ENCODE measurements at places on chromosomes 1 and 21.

GRCh38 chr1:56825436-56825835 lies 6.2 kb upstream of the FYB2 start:
- DNase-seq, result no peak

GRCh38 chr1:171663036-171663853 lies 10.8 kb upstream of the MYOC start:
- DNase-seq, result no peak

- no peak for DNase-seq
Observed at GRCh38 chr1:97119260-97120158, 397.9 kb downstream of the PTBP2 start.

GRCh38 chr21:42234041-42234440 lies 15.1 kb downstream of the ABCG1 start:
- DNase-seq, result no peak
